Activated CD4-positive, alpha-beta T cell treated with anti-CD3 and anti-CD28 coated beads, Interleukin-2, amount 50 U/mL, for 1 hour (primary cell): ENCODE measurements at places on chromosomes 1 and 21.

DNA sequence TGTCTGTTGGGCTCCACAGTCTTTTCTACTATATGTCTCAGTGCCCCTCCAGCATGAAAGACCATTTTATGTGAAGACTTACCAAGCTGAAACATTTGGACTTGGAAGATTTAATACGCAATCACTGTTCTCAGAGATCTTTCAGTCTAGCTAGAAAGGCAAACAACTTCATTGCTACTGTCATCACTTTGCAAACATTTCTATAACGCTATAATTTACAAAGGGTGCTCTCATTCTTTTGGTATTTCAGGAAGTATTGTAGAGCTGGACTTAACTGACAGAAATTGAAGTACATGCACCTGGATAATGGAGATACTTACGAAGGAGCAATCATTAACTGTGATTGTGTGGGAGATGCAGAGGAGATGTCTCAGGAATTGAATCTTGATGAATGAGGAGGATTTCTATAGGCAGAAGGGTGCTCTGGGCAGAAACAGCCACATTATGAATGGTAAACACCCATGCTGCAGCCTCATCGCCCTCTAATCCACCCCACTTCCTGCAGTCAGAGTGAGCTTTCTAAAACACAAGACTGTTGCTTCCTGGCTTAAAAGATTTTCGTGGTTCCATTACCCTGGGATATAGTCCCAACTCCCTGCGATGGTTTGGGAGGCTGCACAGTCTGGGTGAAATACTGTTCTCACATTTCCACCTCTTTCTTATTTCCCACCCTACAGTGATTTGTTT is 75.1 kb upstream of the GNG12 start:
- DNase-seq: no peak

GRCh38 chr1:3603571-3604467 is 7.5 kb downstream of the MEGF6 start:
- no peak for DNase-seq

GRCh38 chr1:184406479-184406878 is 19.6 kb downstream of the C1orf21 start:
- no peak for DNase-seq

DNA sequence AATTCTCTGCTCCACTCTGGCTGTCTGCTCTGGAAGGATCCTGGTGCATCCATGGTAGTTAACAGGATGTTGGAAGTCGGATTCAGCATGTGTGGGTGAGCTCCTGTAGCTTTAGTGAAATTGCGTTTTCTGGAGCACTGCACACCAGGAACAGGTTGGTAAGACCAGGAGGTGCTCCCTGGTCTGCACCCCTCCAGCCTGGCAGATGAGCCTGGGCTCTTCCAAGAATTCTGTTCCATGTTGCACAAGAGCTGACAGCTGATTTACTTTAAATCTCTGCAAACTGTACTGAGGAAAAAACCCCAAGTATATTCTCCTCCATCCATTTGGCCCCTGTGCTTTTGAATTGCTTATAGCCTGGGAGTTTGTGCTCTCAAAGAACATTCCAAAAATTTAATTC is 33.7 kb downstream of the KCNK1 start:
- DNase-seq: no peak

GRCh38 chr1:211424018-211424417 is 67.9 kb downstream of the RD3 start:
- no peak for DNase-seq

GRCh38 chr21:17903029-17903806 is 84.1 kb upstream of the C21orf91 start:
- DNase-seq: no peak

GRCh38 chr1:196403803-196404690 is 204.2 kb downstream of the KCNT2 start:
- no peak for DNase-seq

DNA sequence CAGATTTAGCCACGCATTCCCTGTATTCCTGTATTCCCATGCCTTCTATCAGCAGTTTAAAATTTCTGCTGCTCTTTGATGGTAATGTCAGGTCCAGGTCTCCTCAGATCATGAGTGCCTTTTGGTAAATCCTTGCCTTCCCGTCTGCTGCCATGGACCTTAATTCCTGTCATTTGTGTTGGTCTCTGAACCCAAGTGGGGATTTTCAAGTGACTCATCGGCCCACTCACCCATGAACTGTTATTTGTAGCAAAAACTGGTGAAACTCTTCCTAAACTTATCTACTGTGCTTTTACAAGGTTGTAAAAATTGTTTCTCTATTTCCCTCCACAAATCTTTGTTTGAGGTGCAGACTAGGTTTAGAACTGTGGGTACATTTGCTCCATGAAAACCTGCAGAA is 47.4 kb downstream of the ACTN2 start:
- no peak for DNase-seq

- no peak for DNase-seq
Measured at GRCh38 chr21:23811805-23812204, 1795.5 kb downstream of the MRPL39 start.

- no peak for DNase-seq
Measured at GRCh38 chr1:110582378-110582777, 23.8 kb downstream of the KCNA2 start.

DNA sequence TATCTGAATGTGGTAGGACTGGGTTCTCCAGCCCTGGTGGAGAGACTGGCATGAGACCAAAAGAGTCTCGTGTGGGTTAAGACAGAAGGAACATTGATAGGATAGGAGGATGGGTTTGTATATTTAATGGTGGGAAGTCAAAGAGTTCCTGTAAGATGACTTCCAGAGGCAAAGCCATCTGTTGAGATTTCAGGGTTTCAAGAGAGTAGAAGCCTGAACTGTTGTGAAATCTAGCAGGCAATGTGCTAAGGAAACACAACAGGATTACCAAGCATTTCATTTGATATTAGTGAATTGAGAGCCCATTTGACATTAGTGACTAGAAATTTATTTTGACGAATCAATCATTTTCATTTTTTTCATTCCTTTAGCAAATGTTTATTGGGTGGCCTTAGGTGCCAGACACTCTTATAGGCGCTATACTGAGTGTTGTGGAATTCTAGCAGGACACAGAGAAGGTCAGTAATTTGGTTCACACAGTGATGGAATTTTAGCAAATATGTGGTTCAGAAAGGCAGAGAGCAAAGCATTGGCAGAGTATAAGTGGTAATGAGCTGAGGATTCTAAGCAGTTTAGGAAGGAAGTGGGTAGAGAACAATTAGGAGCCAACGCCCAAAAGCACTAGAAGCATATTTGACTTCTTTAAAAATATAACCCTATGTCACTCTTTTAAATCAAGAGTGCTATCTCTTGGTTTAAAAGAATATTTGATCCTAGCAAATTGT is 149.3 kb downstream of the AK5 start:
- no peak for DNase-seq

DNA sequence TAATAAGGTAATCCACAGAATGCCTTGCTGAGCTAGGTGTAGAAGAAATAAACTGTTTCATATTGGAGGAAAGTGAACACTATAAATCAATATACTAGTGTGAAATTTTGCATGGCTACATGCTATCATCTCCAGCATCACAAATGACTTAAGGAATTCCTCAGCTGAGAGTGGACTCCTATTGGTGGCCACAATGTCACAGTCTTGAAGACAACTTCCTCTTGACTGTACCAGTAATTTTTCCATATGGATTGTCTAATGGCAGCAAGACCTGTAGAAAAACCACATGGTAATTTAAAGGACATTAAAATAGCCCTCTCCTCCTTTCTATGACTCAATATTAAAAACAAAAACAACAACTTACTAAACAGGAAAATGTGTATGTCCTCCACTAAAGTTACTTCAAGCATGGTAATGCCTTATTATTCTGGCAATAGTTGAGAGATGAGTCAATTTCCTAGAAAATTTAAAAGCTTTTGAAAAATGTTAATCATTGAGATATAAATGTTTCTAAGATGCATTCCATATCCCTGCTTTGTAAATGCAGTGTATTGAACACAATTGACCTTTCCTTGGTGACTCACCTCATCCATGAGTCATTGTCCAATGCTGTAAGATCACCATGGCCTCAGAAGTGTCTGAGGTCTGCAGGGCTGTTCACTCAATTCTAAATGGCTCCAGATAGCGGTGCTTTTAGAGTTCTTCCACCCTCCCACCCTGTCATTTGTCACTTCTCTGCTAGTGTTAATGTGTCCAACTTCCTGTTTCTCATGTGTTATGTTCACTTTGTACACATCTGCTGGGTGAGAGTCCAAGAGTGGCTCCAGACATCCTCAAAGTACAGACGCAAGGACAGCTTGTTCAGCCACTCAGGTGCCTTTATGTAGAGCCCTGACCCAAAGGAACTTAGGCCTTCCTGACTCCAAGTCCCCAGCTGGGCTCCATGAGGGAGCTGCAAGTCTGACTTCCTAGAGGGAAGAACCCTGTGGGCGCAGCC is 32.8 kb upstream of the DNASE2B start:
- no peak for DNase-seq

DNA sequence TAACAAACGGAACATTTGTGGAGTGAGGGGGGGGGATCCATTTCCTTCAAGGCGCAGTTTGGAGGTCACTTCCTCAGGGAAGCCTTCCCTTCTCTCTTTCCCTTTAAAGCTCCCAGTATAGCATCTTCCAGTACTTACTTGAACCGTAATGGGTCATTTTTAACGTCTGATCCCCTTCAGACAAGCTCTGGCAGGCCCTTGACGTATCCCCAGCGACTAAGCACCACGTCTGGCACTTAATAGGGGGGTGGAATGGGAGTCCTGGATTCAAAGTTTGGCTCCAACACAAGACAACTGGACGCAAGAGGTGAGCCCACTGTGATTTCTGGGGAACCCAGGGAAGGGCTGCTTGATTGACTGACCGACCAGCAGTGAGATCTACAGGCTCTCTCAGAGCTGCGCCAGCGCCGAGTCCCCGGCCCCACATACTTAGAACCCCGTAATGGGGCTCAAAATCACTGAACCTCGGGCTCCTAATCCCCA is 441 bp downstream of the YARS1 start:
- DNase-seq: no peak

- DNase-seq: no peak
Measured at GRCh38 chr1:47624531-47624930, 186.7 kb downstream of the FOXD2 start.

DNA sequence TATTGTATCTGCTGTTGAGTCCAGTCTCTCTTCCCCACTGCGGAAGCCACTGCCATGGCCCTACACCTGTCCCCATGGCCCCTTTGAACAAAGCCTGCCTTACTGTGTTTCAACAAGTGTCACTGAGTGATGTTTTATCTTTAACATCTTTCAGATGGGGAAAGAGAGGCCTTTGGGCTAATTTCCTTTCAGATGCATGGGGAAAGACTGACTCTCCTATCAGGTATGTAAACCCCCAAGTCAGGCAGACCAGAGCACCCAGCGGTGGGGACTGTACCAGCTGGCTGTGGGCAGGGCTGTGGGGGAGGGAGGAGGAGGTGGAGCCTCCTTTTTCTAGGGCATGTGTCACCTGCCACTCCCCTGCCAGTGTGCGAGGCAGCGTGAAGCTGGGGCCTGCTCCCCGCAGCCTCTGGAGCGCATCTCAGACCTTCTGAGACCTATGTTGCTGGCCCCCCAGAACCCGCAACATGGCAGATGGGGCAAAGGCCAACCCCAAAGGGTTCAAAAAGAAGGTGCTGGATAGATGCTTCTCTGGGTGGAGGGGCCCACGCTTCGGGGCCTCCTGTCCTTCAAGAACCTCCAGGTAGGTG is at the start of gene PLA2G2F:
PLA2G2F (plus strand) TSS at position 363 of the 590 bp plus-strand sequence; CDS start at position 468, 105 bp downstream.
- DNase-seq: no peak

DNA sequence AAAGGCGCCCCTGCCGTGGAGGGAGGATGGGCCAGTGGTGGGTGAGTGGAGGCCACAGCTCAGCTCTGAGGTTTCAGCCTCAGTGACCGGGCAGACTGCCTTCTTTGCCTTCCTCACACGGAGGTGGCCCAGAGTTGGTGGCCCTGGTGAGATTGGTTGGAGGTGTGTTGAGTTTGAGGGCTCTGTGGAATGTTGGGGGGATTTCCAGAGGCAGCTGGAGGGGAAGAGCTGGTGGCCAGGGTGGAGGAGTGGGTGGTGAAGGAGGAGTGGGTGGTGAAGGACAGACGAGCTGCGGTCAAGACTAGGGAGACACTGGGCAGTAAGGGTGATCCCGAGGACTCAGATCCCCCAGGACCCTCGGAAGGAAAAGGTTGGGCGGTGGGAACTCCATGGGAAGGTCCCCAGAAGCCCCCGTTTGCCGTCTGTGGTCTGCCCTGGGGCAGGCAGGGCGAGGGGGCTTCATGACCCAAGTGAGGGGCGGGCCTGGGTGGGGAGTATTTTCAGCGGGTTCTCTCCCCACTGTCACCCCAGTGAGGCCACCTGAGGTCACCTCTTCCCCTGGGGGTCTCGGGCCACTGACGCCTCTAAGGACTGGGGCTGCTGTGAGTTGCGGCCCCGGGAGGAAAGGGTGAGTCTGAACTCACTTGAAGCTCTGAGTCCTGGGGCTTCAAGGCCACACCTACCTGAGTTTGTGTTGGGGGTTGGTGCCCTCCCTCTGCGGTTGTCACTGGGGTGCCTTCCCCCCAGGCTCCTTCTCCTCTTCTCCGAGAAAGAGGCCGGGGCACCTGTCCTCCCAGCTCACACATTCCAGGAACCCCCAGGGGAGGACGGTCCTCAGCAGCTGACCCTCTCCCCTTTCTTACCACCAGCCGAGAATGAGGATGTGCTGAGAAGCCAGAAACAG is 22.7 kb upstream of the PIK3CD start:
- peak; percentile 63 for DNase-seq

DNA sequence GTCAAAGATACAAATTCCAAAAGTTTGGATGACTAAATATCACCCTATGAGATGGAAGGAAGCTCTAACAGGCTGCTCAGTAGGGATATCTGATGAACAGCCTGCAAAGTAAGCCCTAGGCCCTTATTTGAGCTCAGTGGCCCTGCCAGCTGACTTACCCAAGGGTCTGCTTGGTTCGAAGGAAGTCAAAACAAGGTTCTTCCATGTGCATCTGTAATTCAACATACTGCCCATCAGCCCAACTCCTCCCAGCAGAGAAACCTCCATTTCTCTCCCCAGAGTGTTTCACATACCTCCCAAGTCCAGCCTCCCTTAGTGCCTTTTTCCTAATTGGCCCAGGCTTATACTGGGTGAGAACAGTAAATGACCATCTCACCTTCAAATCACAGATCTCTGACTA is 86.6 kb downstream of the NRDC start:
- no peak for DNase-seq

DNA sequence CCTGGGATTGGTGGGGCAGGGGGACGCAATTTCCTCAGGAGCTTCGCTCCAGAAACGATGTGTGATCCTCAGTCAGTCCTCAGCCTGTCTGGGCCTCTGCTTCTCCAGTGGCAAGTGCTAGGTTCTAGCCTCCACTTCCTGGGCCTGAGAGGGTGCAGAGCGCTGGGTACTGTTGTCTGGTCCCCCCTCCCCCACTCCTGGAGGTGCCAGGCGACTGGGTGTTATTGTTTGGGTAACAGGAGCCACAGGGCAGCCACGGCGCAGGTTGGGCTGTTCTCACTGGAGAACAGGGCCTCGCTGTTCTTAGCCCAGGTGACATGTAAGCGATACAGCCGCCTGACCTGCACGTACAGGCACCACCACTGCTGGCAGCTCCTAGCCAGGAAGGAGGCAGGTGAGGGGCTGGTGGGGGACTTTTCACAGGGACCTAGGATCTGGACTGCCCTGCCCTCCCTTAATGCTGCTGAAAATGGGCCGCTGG is 2.1 kb downstream of the RPS6KA1 start:
- DNase-seq: no peak

DNA sequence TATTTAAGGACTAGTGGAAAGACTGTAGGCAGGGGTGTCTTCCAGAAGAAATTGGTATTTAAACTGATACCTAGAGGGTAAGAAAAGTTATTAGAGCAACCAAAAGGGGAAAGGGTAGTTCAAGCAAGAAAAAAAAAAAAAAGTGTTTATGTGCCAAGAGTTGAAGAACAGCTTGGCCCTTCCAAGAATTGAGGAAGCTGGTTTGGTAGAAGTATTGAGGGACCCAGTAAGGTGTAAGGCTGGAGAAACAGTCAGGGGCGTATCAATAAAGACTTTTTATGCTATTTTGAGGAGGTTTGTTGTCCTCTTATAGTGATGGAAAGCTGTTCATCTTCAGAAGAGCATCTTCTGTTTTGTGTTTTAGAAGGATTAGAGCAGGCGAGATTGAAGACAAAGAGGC is 108.3 kb downstream of the PTPRC start:
- no peak for DNase-seq
